ENCODE measurements at places on chromosomes 5 and 9. TPM values are rescaled to one million over a fixed set of nuclear protein-coding genes. Genes with fewer than 3 reads are reported as not detected.

Gene CCNH
- total RNA-seq, result 38.2 TPM

Gene PCDHB13
- 1.1 TPM for total RNA-seq

Gene MYORG
- 5.0 TPM for total RNA-seq

Gene PRR16
- 0.73 TPM for total RNA-seq

Gene ITK
- total RNA-seq, result not detected

Gene SLC28A3
- not detected for total RNA-seq

GRCh38 chr5:52620315-52620714 lies 167.4 kb upstream of the ITGA1 start:
- no peaks in the 10 kb centered on the region for H3K36me3 ChIP-seq
- no peak overlapping the region for H3K4me3 ChIP-seq
- no peaks in the 10 kb centered on the region for H3K27me3 ChIP-seq
- H3K27ac ChIP-seq, result no peak overlapping the region
- no peaks in the 10 kb centered on the region for H3K4me1 ChIP-seq

GRCh38 chr9:87469793-87470465 lies 27.7 kb upstream of the DAPK1 start:
- peaks cover 4% of the 10 kb centered on the region for H3K4me1 ChIP-seq
- no peaks in the 10 kb centered on the region for H3K36me3 ChIP-seq
- H3K27ac ChIP-seq, result no peak overlapping the region
- DNase-seq, result no peak
- H3K4me3 ChIP-seq, result no peak overlapping the region
- no peaks in the 10 kb centered on the region for H3K27me3 ChIP-seq

DNA sequence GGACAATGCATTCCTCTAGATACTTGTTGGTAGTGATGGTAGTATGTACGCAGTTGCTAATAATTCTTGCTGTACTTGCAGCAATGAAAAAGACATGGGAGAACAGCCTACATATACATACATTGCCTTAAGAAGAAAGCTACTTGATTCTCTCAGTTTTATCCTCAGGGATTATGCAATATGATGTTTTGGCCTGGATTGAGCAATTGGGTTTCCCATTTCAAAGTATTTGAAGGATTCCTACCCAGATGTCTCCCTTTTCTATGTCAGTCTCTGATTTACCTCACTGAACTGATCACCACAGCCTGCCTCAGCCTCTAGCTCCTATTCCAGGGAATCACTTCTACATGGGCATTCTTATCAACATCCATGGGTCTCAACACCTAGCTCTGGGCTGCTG lies 210.1 kb upstream of the CDH10 start:
- DNase-seq, result no peak
- no peaks in the 10 kb centered on the region for H3K27me3 ChIP-seq
- no peak overlapping the region for H3K4me3 ChIP-seq
- no peaks in the 10 kb centered on the region for H3K36me3 ChIP-seq

- no peaks in the 10 kb centered on the region for H3K36me3 ChIP-seq
- no peak overlapping the region for H3K27ac ChIP-seq
- no peak for DNase-seq
Measured at GRCh38 chr9:7841831-7842230, 42.3 kb upstream of the DMAC1 start.

DNA sequence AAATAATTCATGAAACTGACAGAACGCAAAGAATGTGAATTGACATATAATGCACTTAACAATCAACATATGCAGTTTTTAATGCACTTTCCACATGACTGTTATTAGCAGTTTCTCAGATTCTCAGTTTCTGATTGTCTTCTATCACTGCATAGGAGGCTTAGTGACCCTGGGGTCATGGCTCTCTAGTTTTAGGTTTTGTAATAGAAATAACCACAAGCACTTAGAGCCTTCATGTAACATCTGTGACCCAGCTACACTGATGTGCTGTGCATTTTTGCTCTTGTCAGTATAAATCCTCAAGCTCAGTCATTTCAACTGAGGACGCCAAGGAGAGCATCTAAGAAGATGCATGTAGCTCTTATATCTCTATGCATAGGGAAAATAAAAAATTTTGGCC lies 163.1 kb upstream of the IZUMO3 start:
- no peaks in the 10 kb centered on the region for H3K27me3 ChIP-seq
- H3K27ac ChIP-seq, result no peak overlapping the region
- H3K36me3 ChIP-seq, result no peaks in the 10 kb centered on the region
- no peak overlapping the region for H3K4me3 ChIP-seq
- H3K4me1 ChIP-seq, result no peaks in the 10 kb centered on the region
- no peak for DNase-seq

GRCh38 chr5:42953041-42953440 lies 87.1 kb downstream of the ANXA2R start:
- DNase-seq, result no peak
- no peaks in the 10 kb centered on the region for H3K27me3 ChIP-seq
- H3K27ac ChIP-seq, result no peak overlapping the region
- H3K4me1 ChIP-seq, result no peaks in the 10 kb centered on the region

- no peak for DNase-seq
- no peaks in the 10 kb centered on the region for H3K4me1 ChIP-seq
- H3K36me3 ChIP-seq, result no peaks in the 10 kb centered on the region
- H3K27ac ChIP-seq, result no peak overlapping the region
Measured at GRCh38 chr9:116081435-116082115, 72.0 kb upstream of the PAPPA start.

DNA sequence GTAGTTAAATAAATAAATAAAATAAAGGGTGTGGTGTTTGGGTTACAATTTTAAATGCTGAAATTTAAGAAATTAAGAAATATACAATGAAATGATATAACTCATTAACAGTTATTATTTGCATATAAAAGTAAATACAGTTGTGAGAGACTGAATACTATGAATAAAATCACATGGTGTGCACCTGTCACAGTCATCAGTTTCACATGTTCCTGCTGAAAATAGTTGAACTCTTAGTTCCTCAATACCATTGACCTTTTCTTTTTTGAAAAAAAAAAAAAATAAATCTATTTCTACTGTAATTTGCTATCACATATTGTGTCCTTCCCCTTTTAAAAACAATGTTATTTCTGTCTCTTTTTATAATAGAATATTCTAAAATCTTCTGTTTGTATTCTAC lies 130.9 kb upstream of the CHD1 start:
- H3K27ac ChIP-seq, result no peak overlapping the region
- H3K27me3 ChIP-seq, result no peaks in the 10 kb centered on the region
- no peaks in the 10 kb centered on the region for H3K36me3 ChIP-seq

GRCh38 chr5:53151713-53152458 lies 42.3 kb upstream of the MOCS2 start:
- no peak for DNase-seq
- H3K4me3 ChIP-seq, result no peak overlapping the region
- no peaks in the 10 kb centered on the region for H3K4me1 ChIP-seq
- no peaks in the 10 kb centered on the region for H3K36me3 ChIP-seq

GRCh38 chr5:80629281-80629680 lies 25.2 kb upstream of the MSH3 start:
- no peaks in the 10 kb centered on the region for H3K27me3 ChIP-seq
- H3K4me3 ChIP-seq, result no peak overlapping the region
- no peak overlapping the region for H3K27ac ChIP-seq
- DNase-seq, result no peak

DNA sequence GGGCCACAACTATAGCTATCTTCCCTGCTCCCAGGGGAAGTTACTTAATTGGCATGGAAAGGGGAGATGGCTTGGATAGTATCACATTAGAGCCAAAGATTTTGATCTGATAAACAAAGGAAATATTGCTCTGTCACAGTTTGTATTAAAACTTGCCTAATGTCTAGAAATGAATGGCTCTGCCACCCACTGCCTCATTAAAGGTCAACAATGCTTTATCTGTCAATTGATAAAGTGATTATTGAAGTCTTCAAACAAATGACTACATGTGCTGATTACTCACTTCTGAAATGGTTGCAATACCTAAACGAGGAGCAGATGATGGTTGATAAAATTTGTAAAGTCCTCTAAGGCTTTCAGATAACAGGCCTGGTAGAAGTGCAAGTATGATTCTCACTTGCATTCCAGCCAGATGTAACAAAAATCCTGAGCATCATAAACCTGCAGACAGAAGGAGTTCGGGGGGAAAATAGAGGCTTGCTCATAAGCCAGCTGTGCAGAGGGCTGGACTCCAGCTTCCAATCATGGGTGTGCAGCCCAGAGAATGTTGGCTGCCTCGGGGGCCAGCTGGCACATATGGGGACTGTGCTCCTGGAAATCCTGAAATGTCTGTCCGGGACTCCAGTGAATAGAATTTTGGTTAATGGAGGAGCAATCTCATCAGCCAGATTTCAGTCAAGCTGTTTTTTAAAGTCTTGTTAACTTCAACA lies 200.5 kb upstream of the SLC27A6 start:
- DNase-seq, result no peak
- H3K4me1 ChIP-seq, result no peaks in the 10 kb centered on the region
- no peaks in the 10 kb centered on the region for H3K27me3 ChIP-seq
- H3K27ac ChIP-seq, result no peak overlapping the region

DNA sequence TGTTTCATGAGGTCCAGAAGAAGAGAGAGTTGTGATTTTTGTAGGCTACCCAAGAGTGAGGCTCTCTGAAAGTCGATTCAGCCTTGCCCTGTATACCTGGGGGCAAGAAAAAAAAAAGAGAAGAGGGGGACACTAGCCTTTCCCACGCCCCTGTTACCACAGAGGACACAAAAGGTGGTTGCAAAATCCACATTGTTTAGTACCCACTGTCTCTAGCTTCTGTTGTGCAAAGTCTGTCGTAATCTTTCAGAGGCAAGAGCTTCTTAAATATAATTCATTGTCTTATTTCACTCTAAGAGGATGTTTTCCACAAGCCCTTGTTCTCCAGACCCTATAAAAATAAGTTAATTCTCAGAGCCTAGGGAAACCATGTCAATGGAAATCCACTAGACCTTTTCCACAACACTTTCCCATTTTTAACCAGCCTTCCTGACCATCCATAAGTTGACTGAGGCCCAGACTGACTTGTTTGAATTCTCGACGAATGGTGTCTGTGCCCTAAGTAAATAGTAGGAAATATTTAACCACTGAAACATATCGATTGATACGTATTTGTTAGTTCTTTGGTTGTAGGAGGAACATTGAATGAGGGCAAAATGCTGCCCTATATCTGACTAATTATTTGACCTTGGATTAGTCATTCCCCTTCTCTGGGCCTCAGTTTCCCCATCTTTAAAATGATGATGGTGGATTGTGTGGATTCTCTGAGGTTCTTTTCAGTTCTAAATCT lies 182.7 kb downstream of the PAPPA start:
- H3K27me3 ChIP-seq, result peaks cover 89% of the 10 kb centered on the region
- no peak overlapping the region for H3K4me3 ChIP-seq
- peaks cover 3% of the 10 kb centered on the region for H3K4me1 ChIP-seq
- H3K36me3 ChIP-seq, result no peaks in the 10 kb centered on the region

- H3K4me3 ChIP-seq, result peak overlapping the region; percentile 95
- H3K27ac ChIP-seq, result peak overlapping the region; percentile 84
- DNase-seq, result no peak
- H3K36me3 ChIP-seq, result no peaks in the 10 kb centered on the region
- H3K4me1 ChIP-seq, result peaks cover 23% of the 10 kb centered on the region
Measured at GRCh38 chr5:154756009-154756867, 1.1 kb downstream of the LARP1 start.

GRCh38 chr9:134243778-134244467 lies 79.6 kb upstream of the RNU6ATAC start:
- H3K4me1 ChIP-seq, result no peaks in the 10 kb centered on the region
- no peak for DNase-seq
- H3K27ac ChIP-seq, result no peak overlapping the region

GRCh38 chr5:125083981-125084380 lies 337.5 kb upstream of the ZNF608 start:
- no peaks in the 10 kb centered on the region for H3K36me3 ChIP-seq
- H3K4me1 ChIP-seq, result no peaks in the 10 kb centered on the region
- no peaks in the 10 kb centered on the region for H3K27me3 ChIP-seq
- no peak overlapping the region for H3K27ac ChIP-seq

DNA sequence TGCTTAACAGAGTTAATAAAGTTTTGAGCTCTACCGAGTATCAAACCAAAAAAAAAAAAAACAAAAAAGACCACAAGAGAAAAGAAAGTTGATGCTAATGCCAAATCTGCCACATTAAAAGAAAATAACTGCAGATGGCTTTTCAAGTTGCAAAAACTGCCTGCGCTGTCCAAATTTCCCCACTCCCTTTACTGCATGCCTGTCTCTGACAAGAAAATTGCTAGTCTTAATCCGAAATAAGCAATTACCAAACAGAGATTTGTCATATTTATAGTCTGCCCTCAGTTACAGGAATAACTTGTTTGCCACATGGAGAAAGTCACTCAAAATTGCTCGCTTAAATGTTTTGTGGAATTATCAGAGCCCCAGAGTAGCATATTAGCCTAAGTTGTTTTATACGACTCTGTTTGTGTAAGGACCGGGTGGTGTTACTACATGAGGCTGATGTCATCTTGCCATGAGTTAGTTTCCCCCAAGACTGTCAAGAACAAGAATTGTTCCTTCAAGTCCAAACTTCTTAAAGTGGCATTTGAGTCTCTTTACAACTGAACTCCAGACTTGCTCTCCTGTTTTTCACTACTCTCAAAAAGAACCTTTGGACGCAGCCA lies 160.9 kb downstream of the CEP120 start:
- no peak overlapping the region for H3K27ac ChIP-seq
- DNase-seq, result no peak
- H3K27me3 ChIP-seq, result no peaks in the 10 kb centered on the region
- no peaks in the 10 kb centered on the region for H3K4me1 ChIP-seq
- no peaks in the 10 kb centered on the region for H3K36me3 ChIP-seq
- H3K4me3 ChIP-seq, result no peak overlapping the region

DNA sequence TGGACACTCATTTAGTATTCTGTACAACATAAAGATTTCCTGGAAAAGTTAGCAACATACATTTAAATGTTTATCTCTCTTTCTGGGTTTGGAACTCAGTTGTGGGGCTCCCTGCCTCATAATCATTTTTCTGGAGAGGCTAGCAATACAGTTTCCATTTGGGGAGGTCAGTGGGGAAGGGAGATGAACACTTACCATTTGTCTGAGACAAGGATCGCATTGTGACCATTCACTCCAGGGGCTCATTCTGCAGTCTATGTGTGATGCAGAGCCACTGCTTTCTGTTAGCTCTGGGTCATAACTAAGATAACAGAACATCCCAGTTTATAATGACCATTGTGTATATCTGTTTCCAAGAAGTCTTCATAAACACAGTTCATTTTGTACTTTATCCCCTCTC lies 22.4 kb downstream of the C9 start:
- no peak overlapping the region for H3K4me3 ChIP-seq
- H3K4me1 ChIP-seq, result no peaks in the 10 kb centered on the region
- no peak for DNase-seq
- H3K36me3 ChIP-seq, result no peaks in the 10 kb centered on the region

Data from H1 (cell line).